Stimulated activated CD8-positive, alpha-beta memory T cell treated with anti-CD3 and anti-CD28 coated beads, Interleukin-12 subunit alpha, Interleukin-12 subunit beta, amount 100 ng/mL, for 4 hours (primary cell): ENCODE measurements at places on chromosomes 3 and 15.

DNA sequence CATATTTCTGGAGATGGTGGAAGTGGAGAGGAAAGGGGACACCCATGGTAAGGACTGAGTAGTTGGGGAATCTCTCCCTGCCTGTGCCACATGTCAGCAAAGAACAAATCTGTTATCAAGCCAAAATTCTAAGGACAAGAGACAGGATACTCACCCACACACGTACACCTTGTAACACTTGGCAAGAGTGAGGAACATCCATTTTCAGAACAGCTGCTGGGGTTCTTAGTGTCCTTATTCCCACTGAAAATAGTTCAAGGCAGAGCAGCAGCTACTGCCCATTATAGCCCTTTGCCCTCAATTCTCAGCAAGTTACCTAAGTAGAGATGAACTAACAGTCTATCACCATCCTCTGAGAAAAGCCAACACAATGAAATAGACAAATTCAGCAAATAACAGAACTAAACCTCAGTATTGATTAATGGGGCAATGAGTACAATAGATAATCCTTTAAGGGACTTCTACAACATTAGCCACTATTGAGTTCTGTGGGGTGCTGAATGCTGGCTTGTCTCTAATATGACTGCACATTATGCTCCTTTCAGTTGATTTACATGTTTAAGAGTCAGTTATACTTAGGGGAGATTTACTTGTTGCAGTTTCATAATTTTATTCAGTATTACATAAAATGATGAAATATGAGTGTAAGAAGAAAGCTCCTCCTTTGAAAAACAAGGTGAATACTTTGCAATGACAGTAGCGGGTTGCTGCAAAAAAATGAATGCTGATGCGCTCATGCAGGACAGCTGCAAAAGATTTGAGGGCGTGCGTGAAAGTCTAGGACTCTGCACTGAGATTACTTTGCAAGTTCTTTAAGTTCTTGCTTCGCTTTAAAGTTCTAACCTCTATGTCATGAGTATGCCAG lies 22.4 kb downstream of the SENP5 start:
- DNase-seq: no peak

DNA sequence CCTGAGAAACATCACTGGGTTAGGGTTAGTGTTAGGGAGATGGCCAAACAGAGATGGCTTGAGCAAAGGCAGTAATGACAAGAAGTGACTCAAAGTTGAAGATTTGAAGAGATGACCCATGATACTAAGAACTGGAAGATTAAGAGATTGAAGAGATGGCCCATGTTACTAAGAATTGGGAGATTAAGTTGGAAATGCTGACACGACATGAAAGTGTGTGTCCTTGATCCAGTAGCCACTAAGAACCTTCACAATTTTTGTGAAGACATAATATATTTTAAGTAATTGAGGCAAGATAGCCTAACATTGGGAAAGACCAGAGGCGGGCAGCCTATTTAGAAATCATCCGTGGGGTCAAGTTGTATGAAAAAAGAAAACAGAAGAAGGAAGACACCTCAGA lies 239.4 kb downstream of the ADAMTSL3 start:
- DNase-seq: no peak

GRCh38 chr3:170961616-170962400 lies 53.4 kb upstream of the EIF5A2 start:
- DNase-seq: no peak

- DNase-seq: no peak
Observed at GRCh38 chr15:60875681-60876080, 353.4 kb downstream of the RORA start.

- DNase-seq: no peak
Observed at GRCh38 chr15:81858586-81858985, 187.2 kb downstream of the MEX3B start.

- no peak for DNase-seq
Observed at GRCh38 chr3:170520996-170521395, 64.9 kb downstream of the SLC7A14 start.

- no peak for DNase-seq
Observed at GRCh38 chr3:148903941-148904340, 38.8 kb downstream of the CPA3 start.

- no peak for DNase-seq
Observed at GRCh38 chr3:69172058-69172457, 49.7 kb upstream of the LMOD3 start.

GRCh38 chr3:50550079-50550736 lies 17.3 kb downstream of the C3orf18 start:
- DNase-seq: no peak

- peak; percentile 21 for DNase-seq
Observed at GRCh38 chr3:143674100-143674968, 173.9 kb downstream of the SLC9A9 start.

DNA sequence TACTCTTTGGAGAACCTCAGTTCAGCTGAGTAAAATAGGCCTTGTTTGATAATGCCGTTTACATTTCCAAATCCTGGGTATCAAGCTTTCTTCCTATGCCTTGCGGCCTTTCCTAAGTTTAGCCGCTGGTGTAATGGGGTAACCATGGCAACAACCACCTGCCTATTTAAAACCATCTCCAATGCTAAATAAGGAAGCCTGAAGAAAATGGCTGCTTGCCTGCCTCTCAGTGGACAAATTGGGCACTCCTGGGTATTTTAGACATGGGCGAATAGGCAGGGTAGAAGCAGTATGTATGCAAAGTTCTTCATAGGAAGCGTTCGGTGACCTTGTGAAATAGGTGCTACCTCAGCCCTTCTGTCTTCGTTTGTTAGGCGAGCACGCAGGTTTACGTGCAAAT lies 122.7 kb downstream of the DGKG start:
- no peak for DNase-seq
